ENCODE measurements at places on chromosomes 6 and 20. TPM values are rescaled to one million over a fixed set of nuclear protein-coding genes. Genes with fewer than 3 reads are reported as not detected.

KCNQ5 gene
- 9.4 TPM for total RNA-seq

VSX1 gene
- not detected for total RNA-seq

KIF6 gene
- not detected for total RNA-seq

SYNDIG1 gene
- total RNA-seq = not detected

Measured in naive thymus-derived CD8-positive, alpha-beta T cell (primary cell).